ENCODE measurements at places on chromosomes 6 and 20.
A peak's percentile ranks its signal among the peaks of the same experiment; 100 is the strongest.

- DNase-seq = no peak
These were observed 1.4 kb downstream of the PLCB4 start for GRCh38 chr20:9070304-9070703.

GRCh38 chr6:107957909-107958688 lies at the start of gene SEC63:
TSS of gene SEC63 (minus strand) at chr6:107958208. CDS start at chr6:107958009, 199 bp downstream.
- peak; percentile 98 for DNase-seq

- no peak for DNase-seq
These were observed 4.4 kb downstream of the TRMT6 start for GRCh38 chr20:5945963-5946362.

- DNase-seq = no peak
These were observed 14.4 kb upstream of the TLDC2 start for GRCh38 chr20:36861625-36861874.

GRCh38 chr6:104955491-104955890 lies 1.4 kb upstream of the LIN28B start:
- no peak for DNase-seq

DNA sequence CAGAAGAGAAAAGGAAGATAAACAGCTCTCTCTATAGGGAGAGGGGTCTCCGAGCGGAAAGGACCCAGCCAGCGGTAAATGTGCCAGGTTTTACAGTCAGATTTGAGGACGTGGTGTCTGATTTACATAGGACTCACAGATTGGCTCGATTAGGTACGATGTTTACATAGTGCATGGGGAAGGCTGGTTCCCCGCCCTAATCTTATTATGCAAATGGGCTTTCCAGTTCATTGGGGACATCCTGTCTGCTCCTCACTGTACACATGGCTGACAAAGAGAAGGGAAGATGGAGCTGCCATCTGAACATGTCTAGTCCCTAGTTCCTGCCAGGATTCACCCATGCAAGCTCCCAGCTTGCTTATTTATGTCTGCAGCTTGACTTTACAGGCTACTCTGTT lies 119.9 kb downstream of the RNF144B start:
- DNase-seq = no peak

- peak; percentile 68 for DNase-seq
These were observed 22.4 kb downstream of the JAG1 start for GRCh38 chr20:10651227-10651990.

GRCh38 chr6:19320111-19320581 lies 517.0 kb upstream of the ID4 start:
- no peak for DNase-seq

DNA sequence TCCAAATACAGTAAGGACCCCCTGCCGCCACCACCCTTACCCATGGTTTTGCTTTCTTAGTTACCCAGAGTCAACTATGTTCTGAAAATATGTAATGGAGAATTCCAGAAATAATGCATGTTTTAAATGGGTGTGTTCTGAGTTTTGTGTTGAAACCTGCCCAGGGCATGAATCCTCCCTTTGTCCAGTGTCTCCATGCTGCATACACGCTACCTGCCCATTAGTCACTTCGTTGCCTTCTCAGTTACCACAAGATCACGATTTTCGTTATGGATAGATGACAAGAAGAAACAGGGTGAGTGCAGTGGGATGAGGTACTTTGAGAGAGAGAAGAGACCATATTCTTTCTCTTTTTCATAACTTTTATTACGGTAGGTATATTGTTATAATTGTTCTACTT lies 10.6 kb downstream of the FARS2 start:
- no peak for DNase-seq

DNA sequence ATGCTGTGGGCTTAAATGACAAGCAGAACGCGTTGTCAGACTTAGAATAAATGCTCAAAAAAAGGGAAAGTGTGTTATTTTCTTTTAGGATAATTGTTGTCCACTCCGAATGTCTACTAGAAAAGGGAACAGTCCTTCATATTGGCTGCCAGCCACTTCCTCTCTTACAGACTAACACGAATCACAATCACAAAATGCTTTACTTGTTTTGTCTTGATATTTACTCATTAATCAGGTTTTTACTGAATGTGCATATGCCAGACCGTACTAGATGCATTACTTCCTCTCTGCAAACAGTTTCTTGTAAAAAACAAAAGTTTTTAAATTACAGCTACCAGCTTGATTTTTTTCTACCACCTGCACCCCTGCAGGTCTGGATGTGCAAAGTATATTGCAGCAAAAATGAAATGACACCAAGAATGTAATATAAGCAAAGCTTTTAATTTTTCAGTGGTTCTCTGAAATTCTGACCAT lies 821 bp downstream of the DHX35 start:
- DNase-seq = no peak

DNA sequence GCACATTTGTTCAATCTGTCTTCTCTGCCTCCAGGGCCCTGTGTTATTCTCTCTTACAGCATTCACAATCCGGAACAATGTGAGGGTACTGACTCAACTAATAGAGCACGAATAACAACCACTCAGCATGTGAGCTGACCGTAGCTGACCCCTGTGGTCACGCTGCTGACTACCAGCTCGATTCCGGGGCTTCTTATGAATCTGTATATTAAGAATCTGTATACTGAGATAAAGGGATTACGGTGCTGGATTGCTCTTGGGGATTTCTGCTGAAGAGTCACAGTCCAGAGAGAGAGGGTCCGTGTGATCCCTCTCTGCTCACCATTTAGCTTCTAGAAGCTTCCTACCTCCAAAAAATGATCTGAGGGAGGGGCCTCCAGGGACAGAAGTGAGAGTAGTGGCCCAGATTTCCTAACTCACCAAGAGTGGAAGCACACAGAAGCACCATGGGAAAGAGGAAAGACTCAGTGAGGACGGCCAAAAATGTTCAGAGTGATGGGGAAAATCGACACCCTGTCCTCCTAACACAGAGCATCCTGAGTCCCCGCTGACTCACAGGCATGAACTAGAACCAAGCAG lies 156.2 kb downstream of the THBS2 start:
- DNase-seq = no peak

DNA sequence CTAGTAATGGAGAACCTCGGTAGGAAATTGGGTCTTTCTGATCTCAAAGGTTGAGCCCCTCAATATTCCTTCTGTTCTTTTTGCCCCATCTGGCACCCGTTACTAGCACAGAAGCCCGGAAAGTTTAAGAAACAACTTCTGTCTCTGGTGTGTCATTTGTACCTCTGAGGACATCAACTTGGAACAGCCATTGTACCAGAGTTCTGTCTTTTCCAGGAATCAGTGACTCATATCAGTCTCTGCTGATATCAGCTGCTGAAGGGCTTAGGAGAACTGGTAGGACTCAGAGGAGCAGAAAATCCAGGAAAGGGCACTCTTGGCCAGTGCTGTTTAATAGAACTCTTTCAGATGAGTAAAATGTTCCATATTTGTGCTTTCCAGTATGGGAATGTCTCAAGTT lies 78.3 kb upstream of the CHD6 start:
- DNase-seq = no peak

DNA sequence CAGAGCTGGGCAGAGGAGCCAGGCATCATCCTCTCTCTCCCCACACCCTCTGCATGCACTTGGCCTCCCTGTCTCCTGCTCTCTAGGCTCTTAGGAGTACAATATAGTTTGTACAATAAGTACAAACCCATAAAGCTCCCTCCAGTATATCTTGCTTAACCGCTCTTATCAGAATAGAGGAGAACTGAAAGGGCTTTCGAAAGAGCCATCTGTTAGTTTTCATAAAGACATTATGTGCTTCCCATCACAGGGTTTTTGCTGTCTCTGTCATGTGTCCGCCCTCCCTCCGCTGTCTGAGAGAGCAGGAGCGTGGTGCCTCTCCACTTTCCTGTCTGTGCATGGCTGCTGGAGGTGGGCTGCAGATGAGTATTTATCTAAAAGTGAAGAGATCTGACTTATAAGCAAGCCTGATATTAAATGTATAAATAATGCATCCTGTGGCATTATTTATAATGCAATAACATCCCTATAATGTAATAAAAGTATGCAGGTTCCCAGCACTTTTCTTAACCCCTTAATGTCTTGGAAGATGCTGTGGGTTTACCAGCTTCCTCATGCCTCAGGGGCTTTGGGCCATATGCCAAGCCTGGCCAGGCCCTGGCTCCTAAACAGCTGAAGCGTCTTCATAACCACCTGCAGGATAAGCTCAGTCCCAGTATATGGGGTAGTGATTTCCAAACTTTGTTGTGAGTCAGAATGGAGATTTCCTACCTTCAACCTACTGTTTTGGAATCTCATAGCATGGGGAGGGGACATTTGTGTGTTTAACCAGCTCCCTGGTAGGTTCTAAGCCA lies 297.1 kb downstream of the DHX35 start:
- DNase-seq = no peak

DNA sequence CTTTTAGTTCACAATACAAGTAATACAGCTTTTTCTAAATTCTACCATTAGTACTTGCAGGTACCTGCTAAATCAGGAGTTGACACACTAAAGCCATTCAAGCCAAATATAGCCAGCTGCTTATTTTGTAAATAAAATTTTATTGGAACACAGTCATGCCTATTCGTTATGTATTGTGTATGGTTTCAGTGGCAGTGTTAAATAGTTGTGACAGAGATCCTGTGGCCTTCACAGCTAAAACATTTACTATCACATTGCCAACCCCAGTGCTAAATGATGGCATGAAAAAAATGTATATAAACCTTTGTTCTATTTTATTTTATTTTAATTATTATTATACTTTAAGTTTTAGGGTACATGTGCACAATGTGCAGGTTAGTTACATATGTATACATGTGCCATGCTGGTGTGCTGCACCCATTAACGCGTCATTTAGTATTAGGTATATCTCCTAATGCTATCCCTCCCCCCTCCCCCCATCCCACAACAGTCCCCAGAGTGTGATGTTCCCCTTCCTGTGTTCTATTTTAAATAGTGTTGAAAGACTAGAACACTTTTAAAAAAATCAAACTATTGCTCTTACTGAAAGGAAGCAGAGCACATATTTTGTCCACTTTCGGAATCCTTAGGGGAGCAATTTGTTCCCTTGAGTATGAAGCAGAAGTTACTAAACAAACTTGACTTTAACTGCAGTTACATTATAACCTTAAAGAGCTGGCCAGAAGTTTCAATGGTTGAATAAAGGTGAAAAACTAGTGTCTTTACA lies 115.7 kb downstream of the PRIM2 start:
- DNase-seq = no peak

GRCh38 chr20:57718490-57719009 lies 8.7 kb upstream of the PMEPA1 start:
- peak; percentile 97 for DNase-seq

DNA sequence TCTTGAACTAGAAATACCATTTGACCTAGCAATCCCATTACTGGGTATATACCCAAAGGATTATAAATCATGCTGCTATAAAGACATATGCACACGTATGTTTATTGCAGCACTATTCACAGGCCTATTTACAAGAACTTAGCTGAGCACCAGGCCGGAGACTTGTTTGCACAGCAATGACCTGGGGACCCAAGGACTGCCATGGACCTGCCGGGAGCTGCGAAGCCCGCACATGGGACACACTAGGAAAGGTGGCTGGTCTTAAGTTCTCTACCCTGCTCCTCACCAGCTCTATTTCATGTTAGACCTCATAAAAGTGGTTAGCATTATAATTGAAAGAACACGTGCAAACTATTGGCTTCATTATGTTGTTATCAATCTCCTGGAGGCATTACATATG lies 70.4 kb upstream of the CST7 start:
- no peak for DNase-seq

GRCh38 chr20:37337208-37337991 lies 8.5 kb upstream of the SRC start:
- DNase-seq = no peak

GRCh38 chr20:45469336-45470261 lies at the start of gene WFDC2:
TSS of gene WFDC2 (plus strand) at chr20:45469753. CDS start at chr20:45469782, 29 bp downstream.
- no peak for DNase-seq

- DNase-seq = no peak
These were observed 6.9 kb upstream of the ZSCAN16 start for GRCh38 chr6:28117386-28118050.

Measured in sciatic nerve (tissue), 2 donors.